ENCODE measurements at places on chromosomes 13 and 19. TPM values are rescaled to one million over a fixed set of nuclear protein-coding genes. Genes with fewer than 3 reads are reported as not detected.

Gene CYP4F2
- total RNA-seq: not detected

Gene PTGIR
- total RNA-seq: 0.25 TPM

Gene ERVV-1
- not detected for total RNA-seq

Gene HIPK4
- 0.18 TPM for total RNA-seq

Gene SMIM17
- not detected for total RNA-seq

Gene ATP4A
- not detected for total RNA-seq

Gene KLHL1
- total RNA-seq: not detected

Gene SBSN
- total RNA-seq: not detected

Gene WDR88
- 0.60 TPM for total RNA-seq

Gene ZNF560
- not detected for total RNA-seq

Gene HSH2D
- total RNA-seq: 20.5 TPM

Gene DCLK1
- total RNA-seq: not detected

Gene ZSCAN1
- total RNA-seq: not detected

Gene ZNF83
- total RNA-seq: 113 TPM

Gene CIRBP
- total RNA-seq: 579 TPM

Gene MCEMP1
- not detected for total RNA-seq

Gene KLK6
- total RNA-seq: not detected

Gene ZNF426
- total RNA-seq: 27.3 TPM

Gene CEACAM16
- total RNA-seq: not detected

Gene ZBTB32
- 0.21 TPM for total RNA-seq

Gene LILRB4
- total RNA-seq: 0.57 TPM

Gene CYP2S1
- not detected for total RNA-seq

Gene CGB8
- not detected for total RNA-seq

Gene USHBP1
- total RNA-seq: not detected

Gene KLF5
- total RNA-seq: 5.3 TPM

Gene PTH2
- total RNA-seq: not detected

Gene CEACAM4
- total RNA-seq: not detected

Gene PCDH20
- total RNA-seq: not detected

Gene DLL3
- 0.36 TPM for total RNA-seq

All from naive thymus-derived CD8-positive, alpha-beta T cell (primary cell).